OCI-M1 (cell line): ENCODE measurements at places on chromosomes 12 and 14.

- no peak for DNase-seq
Measured at GRCh38 chr12:8011331-8011730, 21.2 kb upstream of the FOXJ2 start.

DNA sequence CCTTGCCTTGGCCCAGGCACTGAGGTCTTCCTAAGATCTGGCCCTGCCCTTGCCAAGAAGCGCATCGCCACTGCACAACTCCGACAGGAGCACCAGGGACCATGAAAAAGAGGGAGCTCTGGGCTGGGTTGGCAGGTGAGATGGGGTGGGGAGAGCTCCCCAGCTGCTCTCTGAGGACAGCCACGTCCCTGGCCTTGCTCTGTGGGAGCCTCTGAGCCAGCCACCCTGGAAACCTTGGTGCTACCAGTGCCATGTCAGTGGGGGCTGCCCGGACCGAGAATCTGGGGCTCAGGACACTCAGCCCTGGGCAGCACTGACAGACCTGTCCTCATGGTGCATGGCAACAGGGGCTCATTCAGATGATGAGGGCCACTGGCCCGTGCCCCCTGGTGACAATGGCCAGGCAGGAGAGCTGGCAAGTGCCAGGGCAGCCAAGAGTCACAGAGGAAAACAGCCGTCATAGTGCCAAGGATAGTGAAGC is 134.8 kb downstream of the ZFP36L1 start:
- no peak for DNase-seq

- no peak for DNase-seq
Measured at GRCh38 chr14:104822821-104823615, 22.1 kb downstream of the ZBTB42 start.

- peak; percentile 0 for DNase-seq
Measured at GRCh38 chr14:101228949-101229541, 325.5 kb upstream of the RTL1 start.

DNA sequence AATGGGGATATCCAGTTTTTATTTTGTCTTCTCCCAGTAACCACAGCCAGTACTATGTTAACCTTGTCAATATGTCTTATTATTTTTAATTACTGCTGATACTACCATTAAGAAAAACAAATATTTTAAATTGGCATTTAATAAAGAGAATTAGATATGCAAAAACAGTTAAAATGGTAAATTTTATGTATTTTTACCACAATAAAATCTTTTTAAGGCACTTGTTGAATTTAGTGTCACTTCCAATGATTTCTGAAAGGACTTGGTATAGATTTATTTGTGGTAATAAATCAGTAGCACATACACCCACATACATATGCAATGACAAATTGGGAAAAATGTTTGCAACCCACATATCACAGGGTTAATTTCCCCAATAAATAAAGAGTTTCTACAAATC is 14.0 kb downstream of the CDKN1B start:
- no peak for DNase-seq

DNA sequence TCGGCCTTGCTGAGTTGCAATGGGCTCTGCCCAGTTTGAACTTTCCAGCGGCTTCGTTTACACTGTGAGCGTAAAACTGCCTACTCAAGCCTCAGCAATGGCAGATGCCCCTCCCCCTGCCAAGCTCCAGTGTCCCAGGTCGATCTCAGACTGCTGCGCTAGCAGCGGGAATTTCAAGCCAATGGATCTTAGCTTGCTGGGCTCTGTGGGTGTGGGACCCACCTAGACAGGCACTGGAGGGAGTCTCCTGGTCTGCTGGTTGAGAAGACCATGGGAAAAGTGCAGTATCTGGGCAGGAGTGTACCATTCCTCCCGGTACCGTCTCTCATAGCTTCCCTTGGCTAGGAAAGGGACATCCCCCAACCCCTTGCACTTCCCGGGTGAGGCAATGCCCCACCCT is 88.2 kb downstream of the KLHL28 start:
- DNase-seq, result no peak

- peak; percentile 61 for DNase-seq
Measured at GRCh38 chr12:15931590-15932053, 20.5 kb downstream of the DERA start.

- DNase-seq, result no peak
Measured at GRCh38 chr12:120571299-120571698, 9.9 kb downstream of the POP5 start.

- DNase-seq, result no peak
Measured at GRCh38 chr12:73665193-73665592, 872.4 kb upstream of the ATXN7L3B start.

GRCh38 chr12:64669270-64669842 is 59.1 kb downstream of the RASSF3 start:
- DNase-seq, result peak; percentile 33

DNA sequence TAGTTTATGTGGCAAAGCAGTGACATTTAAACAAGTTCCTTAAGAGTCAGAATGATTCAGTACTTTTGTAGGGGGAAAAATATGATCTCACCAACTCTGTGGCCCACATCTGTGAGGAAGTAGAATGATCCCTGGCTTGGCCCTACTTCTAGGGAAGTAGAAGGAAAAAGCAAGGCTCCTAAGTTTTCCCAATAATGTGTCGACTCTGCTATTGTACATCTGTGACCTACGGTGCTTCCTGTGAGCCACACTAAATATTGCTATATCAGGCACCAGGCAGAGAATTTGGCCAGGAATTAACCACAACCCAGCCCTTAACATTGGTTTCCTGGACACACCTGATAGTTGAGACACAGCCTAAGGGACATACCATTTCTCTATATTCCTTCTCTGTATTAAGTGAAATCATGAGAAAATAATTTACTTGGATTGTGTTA is 9.3 kb upstream of the NID2 start:
- DNase-seq, result peak; percentile 1

- no peak for DNase-seq
Measured at GRCh38 chr12:82973592-82973991, 286.9 kb downstream of the TMTC2 start.

DNA sequence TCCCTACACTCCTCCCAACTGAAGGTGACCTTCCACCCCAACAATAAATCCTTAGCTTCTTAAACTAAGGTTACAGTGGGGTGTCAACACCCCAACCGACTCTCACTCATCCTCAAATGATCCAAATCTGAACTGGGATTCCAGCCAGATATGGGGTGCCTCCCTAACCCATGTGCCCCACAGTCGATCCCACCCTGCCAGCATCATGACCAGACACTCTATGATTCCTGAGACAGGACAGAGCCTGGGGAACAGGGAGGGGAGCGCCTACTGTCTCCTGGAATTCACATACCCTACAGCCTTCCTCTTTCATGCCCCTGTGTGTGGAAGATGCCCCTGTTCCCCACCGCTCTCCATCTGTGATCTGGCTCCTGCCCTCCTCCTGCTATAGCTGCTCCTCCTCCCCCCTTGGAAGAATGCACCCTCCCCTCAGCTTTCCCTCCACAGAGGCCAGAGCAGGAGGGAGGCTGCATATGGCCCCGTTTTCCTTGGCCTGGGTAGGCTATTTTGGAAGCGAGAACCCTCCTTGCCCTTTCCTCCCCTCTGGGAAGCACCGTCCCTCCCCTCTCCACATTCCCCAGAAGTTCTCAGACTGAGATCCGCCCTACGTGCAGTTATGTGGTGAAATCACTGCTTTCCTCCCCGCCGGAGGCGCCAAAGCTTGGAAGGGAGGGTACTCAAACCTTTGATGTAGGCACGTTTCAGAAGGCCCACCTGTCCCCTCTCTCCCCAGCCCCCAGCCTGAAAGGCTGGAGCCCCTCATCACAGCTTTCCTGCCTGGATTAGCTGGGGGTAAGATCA is 48.0 kb downstream of the SMUG1 start:
- no peak for DNase-seq

DNA sequence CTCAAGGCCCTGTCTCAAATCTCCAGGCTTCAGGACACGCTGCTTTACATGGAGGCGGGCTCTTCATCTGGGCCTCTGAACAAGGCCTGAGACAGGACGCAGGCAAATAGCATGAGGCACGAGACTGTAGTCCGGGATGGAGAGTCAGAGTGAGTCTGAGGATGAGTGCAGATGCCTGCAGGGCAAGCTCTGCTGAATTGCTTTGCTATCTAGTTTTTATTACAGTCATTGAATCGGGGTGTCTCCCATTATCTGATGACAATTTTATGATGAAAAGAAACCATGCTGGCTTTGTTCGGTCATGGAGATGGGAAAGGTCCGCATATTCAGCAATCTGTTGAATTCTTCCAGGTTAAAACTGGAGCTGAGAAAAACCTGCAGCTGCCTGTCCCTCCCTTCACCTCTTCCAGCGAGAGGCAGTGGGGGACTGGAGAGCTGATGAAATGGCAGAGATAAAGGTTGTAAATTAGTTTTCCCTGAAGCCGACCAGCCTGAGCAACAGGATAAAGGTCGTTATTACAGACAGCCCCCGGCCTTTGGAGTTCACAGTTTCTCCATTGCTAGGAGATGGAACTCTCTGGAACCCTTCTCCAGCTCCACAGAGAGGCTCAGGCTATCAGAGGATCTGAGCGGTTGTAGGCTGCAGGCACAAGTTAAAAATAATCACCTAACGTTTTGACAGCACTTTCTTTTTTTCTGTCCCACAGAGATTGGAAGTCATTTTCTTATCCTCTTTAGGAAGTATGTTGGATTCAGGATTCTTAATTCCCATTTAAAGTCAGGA is 1.3 kb upstream of the ADGRD1 start:
- peak; percentile 57 for DNase-seq

- no peak for DNase-seq
Measured at GRCh38 chr14:60878536-60878935, 102.3 kb downstream of the TRMT5 start.

DNA sequence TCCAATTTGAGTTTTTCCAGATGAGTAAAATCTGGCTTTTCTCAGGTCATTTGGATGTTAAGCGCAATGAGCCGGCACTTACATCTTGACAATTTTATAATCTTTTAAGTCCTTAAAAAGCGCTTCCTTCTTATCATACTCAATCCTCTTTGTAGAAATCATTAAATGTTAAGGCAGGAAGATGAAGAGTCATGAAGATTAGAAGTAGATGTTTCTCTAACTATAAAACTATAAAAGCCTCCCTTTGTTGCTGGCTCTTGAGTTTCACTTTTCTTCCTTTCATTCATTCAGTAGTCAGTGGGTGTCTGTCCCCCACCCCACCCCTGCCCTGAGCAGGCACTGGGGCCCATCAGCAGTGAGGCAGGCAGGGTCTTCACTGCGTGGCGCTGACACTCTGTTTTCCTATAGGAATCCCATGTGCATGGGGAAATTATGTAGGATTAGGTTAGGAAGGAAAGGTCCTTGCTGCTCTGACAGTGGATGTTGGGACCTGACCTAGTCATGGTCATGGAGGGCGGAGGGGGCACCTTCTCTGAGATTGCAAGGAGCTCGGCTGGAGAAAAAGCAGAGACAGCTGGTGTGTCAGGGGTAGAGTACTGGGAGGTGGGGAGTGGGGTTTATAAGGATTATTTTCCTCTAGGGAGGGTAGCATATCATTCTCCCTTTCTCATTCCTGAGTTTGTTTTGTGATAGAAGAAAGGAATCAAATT is 65.8 kb downstream of the CCDC92 start:
- DNase-seq, result no peak
